Immature natural killer cell (primary cell): ENCODE measurements at places on chromosomes 6 and 20. TPM values are rescaled to one million over a fixed set of nuclear protein-coding genes. Genes with fewer than 3 reads are reported as not detected.
A peak's percentile ranks its signal among the peaks of the same experiment; 100 is the strongest.

GRCh38 chr20:62733891-62734290 lies 25.3 kb downstream of the NTSR1 start:
- DNase-seq = no peak

DNA sequence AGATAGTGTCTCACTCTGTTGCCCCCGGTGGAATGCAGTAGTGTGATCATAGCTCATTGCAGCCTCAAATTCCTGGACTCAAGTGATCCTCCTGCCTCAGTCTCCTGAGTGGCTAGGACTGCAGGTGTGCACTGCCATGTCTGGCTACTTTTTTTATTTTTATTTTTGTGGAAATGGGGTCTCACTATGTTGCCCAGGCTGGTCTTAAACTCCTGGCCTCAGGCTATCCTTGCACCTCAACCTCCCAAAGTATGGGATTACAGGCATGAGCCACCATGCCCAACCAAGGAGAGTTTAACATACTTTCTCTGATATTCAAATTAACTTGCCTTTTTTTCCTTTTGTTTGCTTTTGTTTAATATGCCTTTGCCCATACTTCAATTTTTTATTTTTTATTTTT lies 10.4 kb upstream of the ACTR5 start:
- DNase-seq = no peak

- DNase-seq = peak; percentile 92
Observed at GRCh38 chr6:29723262-29723665, at the start of gene HLA-F. Gene HLA-F, plus strand, starts transcription at chr6:29723434. Its CDS starts 30 bp downstream, at chr6:29723464.

DNA sequence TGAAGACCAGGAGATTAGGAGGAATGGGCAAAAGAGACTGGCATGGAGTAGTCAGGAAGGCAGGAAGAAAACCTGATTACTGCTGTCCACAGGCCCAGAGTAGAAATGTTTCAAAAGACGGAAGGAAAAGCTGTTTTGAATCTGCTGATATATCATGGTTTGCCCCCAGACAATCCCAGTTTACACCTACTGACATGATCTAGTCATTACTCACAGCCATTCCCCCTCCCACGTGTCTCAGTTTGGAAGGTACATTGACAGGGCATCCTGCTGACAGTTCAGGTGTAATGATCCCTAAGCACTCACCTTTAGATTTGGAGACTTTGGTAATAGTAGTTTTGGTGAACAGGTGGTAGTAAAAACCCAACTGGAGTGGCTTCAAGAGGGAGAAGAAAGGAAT lies 9.8 kb upstream of the TXNDC5 start:
- DNase-seq = no peak

- DNase-seq = no peak
Observed at GRCh38 chr6:85792254-85792653, 149.6 kb upstream of the SYNCRIP start.

CAPN11 gene
- polyA plus RNA-seq = 0.29 TPM

GRCh38 chr6:87907521-87907920 lies 140.1 kb upstream of the SPACA1 start:
- peak; percentile 65 for DNase-seq

DNA sequence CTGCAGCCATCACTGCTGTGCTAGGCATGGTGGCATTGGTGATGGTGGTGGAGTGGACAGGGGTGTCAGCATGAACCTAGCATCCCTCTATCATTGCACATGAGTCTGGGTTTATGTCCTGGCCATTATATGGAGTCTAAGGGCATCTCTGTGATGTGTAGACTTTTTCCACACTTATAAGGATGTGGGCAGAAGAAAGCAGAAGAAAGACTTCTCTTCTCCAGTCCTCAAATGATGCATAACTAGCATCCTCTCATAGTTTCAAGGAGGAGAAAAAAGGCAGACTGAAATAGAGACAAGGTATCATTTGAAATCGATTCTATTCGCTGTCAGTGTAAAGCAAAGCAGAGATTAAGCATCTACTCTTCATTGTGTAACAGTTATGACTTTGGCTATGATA lies 140.0 kb upstream of the ATXN1 start:
- DNase-seq = no peak
